Activated T-helper 2 cell treated with anti-CD3 and anti-CD28 coated beads, Interferon-gamma antibody, Interleukin-2, Interleukin-4, amounts not matched to agents 10 μg/mL and 5 μg/mL and 100 μg/mL, durations not matched to agents 14 hours and 24 hours and 36 hours (primary cell): ENCODE measurements at places on chromosomes 2 and 18. TPM values are rescaled to one million over a fixed set of nuclear protein-coding genes. Genes with fewer than 3 reads are reported as not detected.

- no peaks in the 10 kb centered on the region for H3K27me3 ChIP-seq
- H3K27ac ChIP-seq, result no peak overlapping the region
- no peak for DNase-seq
- no peak overlapping the region for H3K4me3 ChIP-seq
- H3K4me1 ChIP-seq, result no peaks in the 10 kb centered on the region
- no peaks in the 10 kb centered on the region for H3K36me3 ChIP-seq
These were observed 136.7 kb downstream of the FSIP2 start for GRCh38 chr2:185875136-185875931.

DNA sequence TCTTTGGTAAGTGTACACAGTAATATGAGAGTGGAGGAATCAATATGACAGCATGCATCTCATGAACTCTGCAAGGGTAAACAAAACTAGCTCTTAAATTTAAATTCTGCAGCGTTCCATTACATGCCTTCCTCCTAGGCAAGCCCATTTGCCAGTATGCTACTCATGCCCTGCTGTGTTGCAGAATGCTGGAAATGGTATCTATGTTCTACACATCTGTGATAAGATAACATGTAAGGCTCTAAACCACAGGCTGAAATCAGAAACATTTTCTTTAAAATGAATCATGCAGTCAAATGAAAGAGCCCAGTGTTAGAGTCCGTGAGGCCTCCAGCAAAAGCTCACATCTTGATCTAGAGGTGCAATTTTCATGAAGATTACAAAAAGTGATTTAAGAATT lies 112.8 kb upstream of the FN1 start:
- no peak overlapping the region for H3K4me3 ChIP-seq
- no peaks in the 10 kb centered on the region for H3K36me3 ChIP-seq
- DNase-seq, result no peak

Gene LINC00305
- not detected in 2 replicates for total RNA-seq

GRCh38 chr2:24205131-24205530 lies 30.3 kb downstream of the FAM228A start:
- DNase-seq, result no peak
- no peak overlapping the region for H3K27ac ChIP-seq
- no peak overlapping the region for H3K4me3 ChIP-seq
- H3K36me3 ChIP-seq, result peaks cover 27% of the 10 kb centered on the region
- no peaks in the 10 kb centered on the region for H3K27me3 ChIP-seq
